ENCODE measurements at places on chromosomes 4 and X. TPM values are rescaled to one million over a fixed set of nuclear protein-coding genes. Genes with fewer than 3 reads are reported as not detected.

GRCh38 chr4:41943506-41943905, 8.3 kb downstream of the TMEM33 start:
- no peaks in the 10 kb centered on the region for H3K27me3 ChIP-seq
- no peak for DNase-seq
- H3K4me3 ChIP-seq, result no peak overlapping the region

DNA sequence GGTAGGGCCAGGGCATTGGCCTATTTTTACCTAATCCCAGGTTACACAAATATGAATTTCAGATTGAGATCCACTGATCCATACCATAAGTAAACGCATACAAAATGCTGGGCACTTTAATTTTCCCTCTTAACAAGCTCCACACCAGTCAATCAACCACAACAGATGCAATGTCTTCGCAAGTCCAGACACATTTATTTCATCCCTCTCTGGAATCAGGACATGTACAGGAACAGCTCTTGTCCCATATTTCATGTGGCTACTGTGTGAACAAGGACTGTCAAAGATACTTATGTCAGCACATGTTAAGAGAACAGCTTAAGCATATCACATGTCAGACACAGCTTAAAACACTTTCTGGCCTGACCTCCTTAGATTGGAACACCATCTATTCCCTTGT, 145.9 kb downstream of the PPP3CA start:
- no peaks in the 10 kb centered on the region for H3K4me1 ChIP-seq
- H3K27ac ChIP-seq, result no peak overlapping the region
- no peak overlapping the region for H3K4me3 ChIP-seq
- DNase-seq, result no peak

DNA sequence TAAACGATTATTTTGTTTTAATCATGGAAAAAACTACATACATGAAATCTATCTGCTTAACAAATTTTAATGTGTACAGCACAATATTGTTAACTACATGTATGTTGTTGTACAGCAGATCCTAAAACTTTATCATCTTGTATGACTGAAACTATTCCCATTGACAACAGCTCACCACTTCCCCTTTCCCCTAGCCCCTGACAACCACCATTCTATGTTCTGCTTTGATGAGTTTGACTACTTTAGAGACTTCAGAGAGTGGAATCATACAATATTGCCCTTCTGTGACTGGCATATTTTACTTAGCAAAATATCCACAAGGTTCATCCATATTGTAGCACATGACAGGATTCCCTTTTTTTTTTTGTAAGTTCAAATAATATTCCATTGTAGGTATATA, 185.9 kb downstream of the CFAP299 start:
- no peak overlapping the region for H3K4me3 ChIP-seq
- H3K4me1 ChIP-seq, result no peaks in the 10 kb centered on the region
- DNase-seq, result no peak
- H3K27ac ChIP-seq, result no peak overlapping the region
- no peaks in the 10 kb centered on the region for H3K27me3 ChIP-seq

- H3K27me3 ChIP-seq, result no peaks in the 10 kb centered on the region
- no peak for DNase-seq
- H3K36me3 ChIP-seq, result no peaks in the 10 kb centered on the region
Observed at GRCh38 chr4:141926406-141926805, 290.0 kb downstream of the IL15 start.

- H3K27me3 ChIP-seq, result no peaks in the 10 kb centered on the region
- no peak overlapping the region for H3K4me3 ChIP-seq
- H3K4me1 ChIP-seq, result no peaks in the 10 kb centered on the region
- no peak for DNase-seq
- H3K27ac ChIP-seq, result no peak overlapping the region
Observed at GRCh38 chrX:10329984-10330383, 173.2 kb downstream of the CLCN4 start.

DNA sequence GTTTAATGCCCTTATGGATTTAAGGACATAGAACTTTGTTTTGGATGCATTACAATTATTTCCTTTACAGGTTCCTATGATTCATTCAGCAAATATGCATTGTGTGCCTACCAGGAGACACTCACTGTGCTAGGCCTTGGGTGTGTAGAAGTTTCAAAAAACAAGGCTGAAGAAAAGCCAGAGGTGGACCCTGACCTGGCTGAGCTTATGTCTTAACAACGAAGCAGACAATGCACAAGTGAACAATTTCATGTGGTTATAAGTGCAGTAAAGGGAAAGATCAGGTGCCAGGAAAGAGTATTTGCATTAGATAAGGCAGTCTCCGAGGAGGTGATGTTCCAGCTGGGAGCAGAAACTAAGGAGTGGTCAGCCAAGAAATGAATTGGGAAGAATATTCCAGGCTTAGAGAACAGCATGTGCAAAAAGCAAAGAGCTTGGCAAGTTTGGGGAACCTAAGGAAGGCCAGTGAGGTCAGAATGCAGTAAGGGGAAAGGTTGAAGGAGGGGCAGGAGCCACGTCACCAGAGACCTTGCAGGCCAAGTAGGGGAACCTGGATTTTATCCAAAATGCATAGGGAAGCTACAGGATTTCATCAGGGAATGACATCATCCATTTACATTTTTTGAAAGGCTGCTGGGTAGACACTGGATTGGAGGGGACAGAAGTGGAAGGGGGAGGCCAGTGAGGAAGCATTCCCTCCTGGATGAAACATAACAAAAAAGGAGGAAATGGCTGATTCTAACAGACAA, 193.6 kb downstream of the SOWAHB start:
- peak overlapping the region; percentile 34 for H3K4me3 ChIP-seq
- peak overlapping the region; percentile 40 for H3K27ac ChIP-seq
- no peak for DNase-seq
- peaks cover 16% of the 10 kb centered on the region for H3K4me1 ChIP-seq

GRCh38 chrX:22467571-22467970, 194.9 kb downstream of the CBLL2 start:
- H3K36me3 ChIP-seq, result no peaks in the 10 kb centered on the region
- H3K4me1 ChIP-seq, result no peaks in the 10 kb centered on the region
- DNase-seq, result no peak
- no peak overlapping the region for H3K4me3 ChIP-seq
- H3K27ac ChIP-seq, result no peak overlapping the region

- DNase-seq, result no peak
- H3K36me3 ChIP-seq, result no peaks in the 10 kb centered on the region
- no peak overlapping the region for H3K4me3 ChIP-seq
- H3K4me1 ChIP-seq, result no peaks in the 10 kb centered on the region
Observed at GRCh38 chr4:74112399-74113105, 13.6 kb upstream of the CXCL2 start.

PHOX2B gene
- total RNA-seq, result not detected

ARX gene
- 0.07 TPM for total RNA-seq

DCAF4L1 gene
- 0.15 TPM for total RNA-seq

HS3ST1 gene
- total RNA-seq, result 2.8 TPM

GYPA gene
- not detected for total RNA-seq

All from endodermal cell (in vitro differentiated cells).